ENCODE measurements at places on chromosomes 13 and 19. TPM values are rescaled to one million over a fixed set of nuclear protein-coding genes. Genes with fewer than 3 reads are reported as not detected.

Gene LENG9
- total RNA-seq: 2.1 TPM

Gene GRIN2D
- total RNA-seq: 0.09 TPM

Gene SIGLEC12
- total RNA-seq: not detected

Gene SIGLEC9
- total RNA-seq: not detected

Gene KIR3DL2
- not detected for total RNA-seq

Gene ING1
- 5.7 TPM for total RNA-seq

Gene ADAT3
- total RNA-seq: 4.0 TPM

Data from Daoy (cell line).